ENCODE measurements at places on chromosomes 13 and 19.

- DNase-seq = no peak
Observed at GRCh38 chr19:52993342-52994178, 20.2 kb upstream of the ERVV-1 start.

DNA sequence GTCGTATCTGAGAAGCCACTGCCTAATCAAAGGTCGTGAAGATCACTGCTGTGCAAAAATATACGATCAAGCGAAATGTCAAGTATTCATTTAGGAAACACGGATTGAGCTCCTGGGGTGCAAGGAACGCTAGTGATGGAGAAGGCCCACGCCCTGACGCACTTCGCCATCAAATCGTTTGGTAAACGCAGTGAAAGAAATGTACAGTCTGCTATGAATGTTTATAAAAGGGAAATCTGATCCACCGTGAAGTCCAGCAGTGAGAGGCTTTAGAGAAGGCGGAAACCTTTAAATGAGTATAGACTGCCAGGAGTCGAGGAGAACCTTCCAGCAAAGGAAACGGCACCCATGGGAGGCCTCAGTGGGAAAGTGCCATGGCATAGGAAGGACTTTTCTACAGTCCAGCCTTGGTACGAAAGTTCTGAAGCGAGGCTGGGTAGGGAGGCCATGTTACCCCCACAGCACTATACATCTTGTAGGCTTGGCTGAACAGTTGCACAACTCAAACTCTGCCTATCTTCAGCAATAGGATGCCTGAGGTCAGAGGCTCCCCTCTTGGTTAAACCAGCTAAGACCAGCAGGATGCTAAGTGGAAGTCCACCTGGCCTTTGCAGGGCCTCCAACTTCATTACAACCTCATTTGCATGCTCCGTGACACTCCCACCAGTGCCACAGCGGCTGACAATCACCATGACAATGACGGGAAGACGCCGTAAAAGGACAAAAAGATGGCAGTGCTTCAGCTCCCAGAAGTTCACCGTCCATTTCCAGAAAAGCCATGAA is 20.4 kb downstream of the PCID2 start:
- no peak for DNase-seq

- no peak for DNase-seq
Observed at GRCh38 chr13:33261387-33262061, 24.0 kb downstream of the STARD13 start.

- no peak for DNase-seq
Observed at GRCh38 chr13:97224544-97225300, 2.6 kb downstream of the MBNL2 start.

- no peak for DNase-seq
Observed at GRCh38 chr13:28531077-28531844, 36.3 kb upstream of the FLT1 start.

Data from GM18507 (cell line).